ENCODE measurements at places on chromosomes 2 and 18. TPM values are rescaled to one million over a fixed set of nuclear protein-coding genes. Genes with fewer than 3 reads are reported as not detected.

DNA sequence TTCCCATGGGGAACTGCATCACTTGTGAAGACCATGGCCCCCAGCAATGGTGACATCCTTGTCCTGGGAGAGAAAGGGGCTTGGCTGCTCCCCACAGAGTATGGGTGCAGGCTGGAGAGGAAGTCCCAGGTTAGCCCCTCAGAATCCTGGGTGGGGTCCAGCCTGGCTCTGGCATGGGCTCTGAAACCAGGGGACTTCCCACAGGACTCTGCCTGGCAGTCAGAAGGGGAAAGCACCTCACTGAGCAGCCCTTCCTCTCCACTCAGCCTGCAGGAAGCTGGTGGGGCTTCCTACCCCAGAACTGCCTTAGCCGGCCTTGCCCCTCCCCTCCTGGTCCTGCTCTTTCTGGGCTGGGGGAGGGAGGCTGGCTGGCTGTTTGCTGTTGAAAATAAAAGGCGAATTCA is 3.7 kb downstream of the NEURL3 start:
- no peak for DNase-seq

GRCh38 chr2:84495539-84496146 is 20.7 kb upstream of the DNAH6 start:
- peak; percentile 68 for DNase-seq

DNA sequence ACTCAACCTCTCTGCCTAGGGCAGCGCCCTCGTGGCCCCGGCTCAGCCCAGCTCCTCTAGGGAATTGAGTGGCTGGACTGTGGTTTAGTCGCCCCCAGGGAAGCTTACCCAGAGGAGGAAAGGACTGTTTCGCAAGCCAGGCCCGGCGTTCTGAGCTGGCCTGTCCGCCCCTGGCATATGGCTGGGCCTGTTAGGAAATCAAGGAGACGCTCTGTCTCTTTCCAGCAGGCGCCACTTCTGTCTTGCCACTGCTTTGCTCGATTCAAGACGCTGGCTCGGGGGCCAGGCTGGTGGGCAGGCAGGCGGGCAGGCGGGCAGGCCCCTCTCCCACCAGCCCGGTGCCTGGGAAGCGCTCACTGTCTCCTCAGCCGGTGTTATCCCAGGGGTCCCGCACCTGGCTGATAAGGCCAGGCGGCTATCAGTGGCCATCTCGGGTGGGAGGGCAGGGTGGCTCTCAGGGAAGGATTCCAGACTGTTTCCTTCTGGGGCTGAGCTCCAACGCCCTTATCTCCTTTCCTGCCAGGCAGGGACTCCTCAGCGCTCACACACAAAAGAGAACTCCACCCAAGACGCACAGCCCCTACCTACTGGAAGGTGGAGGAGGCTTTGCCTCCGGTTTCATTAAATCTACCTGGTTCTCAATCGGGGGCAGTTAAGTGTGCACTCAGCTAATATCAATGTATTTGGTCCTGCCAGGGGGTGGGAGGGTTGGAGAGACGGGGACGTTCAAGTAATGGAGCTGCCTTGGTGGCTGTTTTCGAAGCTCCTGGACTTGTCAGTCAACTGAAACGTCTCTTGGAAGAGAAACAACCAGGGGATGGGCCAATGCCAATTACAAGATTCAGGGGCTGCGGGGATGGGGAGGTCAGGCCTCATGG is 109.1 kb downstream of the SMAD7 start:
- DNase-seq, result no peak

GRCh38 chr2:119252186-119253113 is 28.8 kb downstream of the STEAP3 start:
- no peak for DNase-seq

DNA sequence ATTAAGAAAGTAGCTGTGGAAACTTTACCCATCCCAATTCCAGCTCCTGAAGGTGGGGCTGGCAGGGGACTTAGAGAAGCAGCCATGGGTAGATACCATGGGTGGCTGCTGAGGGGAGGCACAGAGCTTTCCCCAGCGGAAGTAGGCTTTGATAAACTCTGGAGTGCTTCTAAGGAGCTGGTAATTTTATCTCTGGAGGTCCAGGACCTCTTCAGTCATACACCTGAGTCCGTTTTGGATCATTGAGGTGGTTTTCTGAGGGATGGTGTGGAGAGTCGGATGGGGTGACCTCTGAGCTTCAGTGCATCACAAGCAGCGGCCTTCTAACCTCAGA is 36.7 kb upstream of the BMP10 start:
- no peak for DNase-seq

- no peak for DNase-seq
Observed at GRCh38 chr2:161161074-161161706, 962 bp downstream of the TANK start.

- no peak for DNase-seq
Observed at GRCh38 chr2:7083580-7084509, 166.6 kb downstream of the RNF144A start.

- DNase-seq, result peak; percentile 5
Observed at GRCh38 chr2:136874258-136874657, 108.9 kb downstream of the THSD7B start.

DNA sequence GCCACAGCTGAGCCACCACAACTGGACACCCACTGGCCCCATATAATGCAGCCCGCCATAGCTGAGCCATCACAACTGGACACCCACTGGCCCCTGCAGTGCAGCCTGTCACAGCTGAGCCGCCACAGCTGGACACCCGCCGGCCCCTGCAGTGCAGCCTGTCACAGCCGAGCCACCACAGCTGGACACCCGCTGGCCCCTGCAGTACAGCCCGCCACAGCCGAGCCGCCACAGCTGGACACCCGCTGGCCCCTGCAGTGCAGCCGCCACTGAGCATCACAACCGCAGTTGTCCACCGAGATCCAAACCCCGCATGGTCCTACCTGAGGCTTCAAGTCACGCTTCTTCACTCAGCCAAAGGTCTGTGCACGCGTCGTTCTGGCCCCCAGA is 134.2 kb downstream of the PXDN start:
- no peak for DNase-seq

GRCh38 chr2:2586068-2586776 is 255.1 kb upstream of the MYT1L start:
- DNase-seq, result no peak

GRCh38 chr2:197620133-197620532 is 55.3 kb downstream of the RFTN2 start:
- peak; percentile 59 for DNase-seq

- DNase-seq, result no peak
Observed at GRCh38 chr2:223062396-223062795, 10.4 kb downstream of the KCNE4 start.

GRCh38 chr2:127411653-127412369 is 6.4 kb upstream of the PROC start:
- no peak for DNase-seq

DNA sequence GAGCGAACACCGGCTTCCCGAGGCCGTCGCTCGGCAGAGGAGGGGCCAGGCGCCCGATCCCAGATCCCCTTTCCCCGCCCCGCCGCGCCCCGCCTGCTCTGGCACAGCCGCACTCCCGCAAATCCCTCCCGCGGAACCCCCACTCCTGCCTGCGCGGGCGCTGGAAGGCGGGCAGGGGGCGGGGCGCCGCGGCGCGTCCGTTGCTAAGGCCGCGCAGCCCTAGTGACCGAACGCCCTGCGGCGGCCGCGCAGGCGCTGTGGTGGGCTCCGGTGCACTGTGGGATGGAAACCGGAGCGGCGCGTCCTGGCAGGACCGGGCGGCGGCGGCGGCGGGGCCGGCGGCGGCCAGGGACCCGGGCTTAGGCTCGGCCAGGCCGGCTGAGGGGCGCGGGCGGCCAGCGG is at the start of gene TRAF3IP1:
TSS of gene TRAF3IP1 (plus strand) at position 273 of the 402 bp plus-strand sequence. CDS start 145 bp downstream, outside the sequence.
- peak; percentile 92 for DNase-seq

GRCh38 chr18:35095983-35096676 is 54.9 kb downstream of the MAPRE2 start:
- DNase-seq, result no peak

- DNase-seq, result no peak
Observed at GRCh38 chr2:8215159-8215863, 466.5 kb upstream of the ID2 start.

- no peak for DNase-seq
Observed at GRCh38 chr18:5529471-5529870, 14.3 kb downstream of the EPB41L3 start.

DNA sequence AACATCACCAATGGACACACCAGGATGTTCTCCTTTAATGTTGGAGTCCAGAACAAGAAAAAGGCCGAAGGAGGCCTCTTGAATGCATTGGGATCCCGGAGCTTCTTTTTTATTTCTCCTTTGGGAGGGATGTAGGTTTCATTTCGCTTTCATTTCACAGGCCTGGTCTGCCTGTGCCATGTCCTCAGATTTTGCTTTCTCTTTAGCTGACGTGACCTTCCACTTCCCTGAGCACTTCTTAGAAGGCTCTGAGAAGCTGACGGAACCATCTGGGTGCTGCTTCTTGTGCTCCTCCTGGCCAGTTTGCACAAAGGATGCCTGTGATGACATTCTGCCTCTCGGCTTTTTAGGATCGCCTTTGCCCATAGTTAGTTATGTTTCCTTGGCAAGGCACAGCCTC is 15.1 kb upstream of the MBOAT2 start:
- no peak for DNase-seq

DNA sequence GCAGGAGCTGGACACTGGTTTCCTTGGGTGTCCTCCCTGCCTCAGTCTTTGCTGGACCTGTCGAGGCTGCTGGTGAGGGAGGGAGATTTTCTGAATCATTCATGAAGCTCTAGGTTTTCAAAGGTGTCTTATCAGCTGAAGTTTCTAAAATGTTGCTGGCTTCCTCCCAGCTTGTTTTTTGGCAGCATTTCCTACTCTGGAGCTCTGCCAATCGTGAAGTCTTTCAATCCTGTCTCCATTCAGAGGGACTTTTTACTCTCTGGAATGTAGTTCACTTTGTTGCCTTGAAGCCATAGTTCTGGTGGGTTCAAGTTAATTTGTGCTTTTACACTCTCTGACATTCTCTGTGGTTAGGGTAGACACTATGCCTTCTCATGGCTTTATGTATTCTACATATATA is 23.9 kb downstream of the SNTG2 start:
- DNase-seq, result peak; percentile 46

DNA sequence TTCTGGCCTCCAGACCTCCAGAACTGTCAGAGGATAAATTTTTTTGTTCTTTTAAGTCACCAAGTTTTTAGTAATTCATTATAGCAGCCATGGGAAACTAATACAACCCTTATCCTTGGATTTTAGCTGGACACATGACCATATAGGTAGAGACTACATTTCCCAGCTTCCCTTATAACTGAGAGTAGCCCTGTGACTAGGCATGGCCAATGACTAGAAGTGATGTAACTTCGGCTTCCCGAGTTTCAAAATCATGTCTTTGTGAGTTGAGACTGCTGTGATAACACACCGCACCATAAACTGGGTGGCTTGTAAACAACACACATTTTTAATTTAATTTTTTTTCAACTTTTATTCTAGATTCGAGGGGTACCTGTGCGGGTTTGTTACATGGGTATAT is 134.0 kb upstream of the SERTAD2 start:
- no peak for DNase-seq

GRCh38 chr2:148391324-148391723 is 253.2 kb upstream of the EPC2 start:
- no peak for DNase-seq

GRCh38 chr2:105177536-105178254 is 63.8 kb upstream of the GPR45 start:
- DNase-seq, result no peak

DNA sequence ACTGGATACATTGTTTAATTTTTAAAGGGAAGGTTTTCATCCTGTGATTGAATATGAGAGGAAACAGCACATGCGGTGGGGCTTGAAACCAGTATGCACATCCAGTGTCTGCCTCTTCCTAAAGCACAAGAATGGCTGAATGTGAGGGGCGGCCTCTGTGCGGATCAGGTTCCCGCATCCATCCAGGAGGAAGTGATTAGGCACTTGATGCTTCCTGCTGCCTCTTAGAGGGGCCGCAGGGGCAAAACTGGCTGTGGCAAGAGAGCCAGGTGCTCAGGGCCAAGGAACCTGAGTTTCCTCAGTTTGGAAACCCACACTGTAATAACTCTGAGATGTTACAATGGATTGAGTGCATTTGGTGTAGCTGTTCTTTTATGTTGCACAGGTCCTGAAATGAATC is 48.8 kb downstream of the THNSL2 start:
- DNase-seq, result no peak

- DNase-seq, result no peak
Observed at GRCh38 chr2:231129216-231129615, 4.4 kb upstream of the HTR2B start.

DNA sequence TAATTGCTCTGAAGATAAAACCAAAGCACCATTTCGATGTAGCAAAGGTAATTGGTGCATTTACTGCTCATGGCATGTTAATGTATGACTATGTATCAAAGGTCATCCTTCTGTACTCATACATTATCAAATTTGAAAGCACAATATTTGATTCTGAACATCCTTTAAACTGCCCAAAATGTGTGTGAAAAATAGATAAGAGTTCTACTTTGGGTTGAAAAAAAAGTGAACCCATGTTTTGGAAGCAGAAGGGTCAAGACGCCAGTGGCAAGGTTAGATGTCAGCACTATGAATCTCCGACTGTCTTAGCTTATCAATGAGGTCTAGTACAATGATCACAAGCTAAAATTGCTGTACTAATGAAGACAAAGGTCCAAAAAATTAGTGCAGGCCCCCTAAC is 83.1 kb downstream of the LNPK start:
- DNase-seq, result no peak

DNA sequence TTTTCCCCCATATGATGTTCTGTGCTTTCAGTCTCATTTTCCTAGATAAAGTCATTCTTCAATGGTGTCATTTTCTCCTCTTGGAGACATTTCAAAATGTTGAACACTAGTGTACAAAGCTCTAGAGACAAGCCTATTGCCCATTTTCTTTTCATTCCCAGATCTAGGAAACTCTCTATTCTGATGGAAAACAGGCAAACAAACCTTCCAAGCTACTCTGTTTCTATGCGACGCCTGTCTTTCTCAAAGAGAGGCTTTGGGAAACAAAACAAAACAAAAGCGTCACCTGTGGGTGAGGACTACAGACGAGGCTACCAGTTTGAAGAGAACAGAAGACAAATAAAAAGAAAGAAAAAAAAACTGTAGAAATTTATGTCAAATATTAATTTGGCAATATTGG is 311.0 kb downstream of the CBLN2 start:
- DNase-seq, result no peak

GRCh38 chr2:202114291-202114690 is 41.2 kb downstream of the KIAA2012 start:
- DNase-seq, result no peak

- no peak for DNase-seq
Observed at GRCh38 chr2:1168846-1169245, 218.2 kb downstream of the SNTG2 start.

BOLL gene
- polyA plus RNA-seq, result 0.22 TPM

VIT gene
- 0.13 TPM for polyA plus RNA-seq

ZBTB7C gene
- polyA plus RNA-seq, result 12.8 TPM

FBLN7 gene
- polyA plus RNA-seq, result 13.6 TPM

CHRND gene
- 0.96 TPM for polyA plus RNA-seq

KIAA1328 gene
- polyA plus RNA-seq, result 15.0 TPM

CDH20 gene
- 3.3 TPM for polyA plus RNA-seq

HOXD1 gene
- polyA plus RNA-seq, result 10.1 TPM

VSNL1 gene
- polyA plus RNA-seq, result 4.4 TPM

UGT1A9 gene
- 4.9 TPM for polyA plus RNA-seq

TXNDC9 gene
- polyA plus RNA-seq, result 46.2 TPM

FAM161A gene
- 32.7 TPM for polyA plus RNA-seq

SH3BP4 gene
- polyA plus RNA-seq, result 33.7 TPM

REG3A gene
- not detected for polyA plus RNA-seq

SLC35F6 gene
- polyA plus RNA-seq, result 15.8 TPM

IL36RN gene
- polyA plus RNA-seq, result 0.07 TPM

PSTPIP2 gene
- 17.1 TPM for polyA plus RNA-seq

FSHR gene
- polyA plus RNA-seq, result not detected

ARID5A gene
- 3.1 TPM for polyA plus RNA-seq

TMEM131 gene
- polyA plus RNA-seq, result 58.1 TPM

RPL37A gene
- polyA plus RNA-seq, result 1,889 TPM

HAT1 gene
- 75.0 TPM for polyA plus RNA-seq
